ENCODE measurements at places on chromosomes 16 and 17.

- DNase-seq = no peak
Observed at GRCh38 chr17:74179576-74179975, 23.9 kb upstream of the RPL38 start.

GRCh38 chr16:24010440-24011089, 174.8 kb downstream of the PRKCB start:
- no peak for DNase-seq

DNA sequence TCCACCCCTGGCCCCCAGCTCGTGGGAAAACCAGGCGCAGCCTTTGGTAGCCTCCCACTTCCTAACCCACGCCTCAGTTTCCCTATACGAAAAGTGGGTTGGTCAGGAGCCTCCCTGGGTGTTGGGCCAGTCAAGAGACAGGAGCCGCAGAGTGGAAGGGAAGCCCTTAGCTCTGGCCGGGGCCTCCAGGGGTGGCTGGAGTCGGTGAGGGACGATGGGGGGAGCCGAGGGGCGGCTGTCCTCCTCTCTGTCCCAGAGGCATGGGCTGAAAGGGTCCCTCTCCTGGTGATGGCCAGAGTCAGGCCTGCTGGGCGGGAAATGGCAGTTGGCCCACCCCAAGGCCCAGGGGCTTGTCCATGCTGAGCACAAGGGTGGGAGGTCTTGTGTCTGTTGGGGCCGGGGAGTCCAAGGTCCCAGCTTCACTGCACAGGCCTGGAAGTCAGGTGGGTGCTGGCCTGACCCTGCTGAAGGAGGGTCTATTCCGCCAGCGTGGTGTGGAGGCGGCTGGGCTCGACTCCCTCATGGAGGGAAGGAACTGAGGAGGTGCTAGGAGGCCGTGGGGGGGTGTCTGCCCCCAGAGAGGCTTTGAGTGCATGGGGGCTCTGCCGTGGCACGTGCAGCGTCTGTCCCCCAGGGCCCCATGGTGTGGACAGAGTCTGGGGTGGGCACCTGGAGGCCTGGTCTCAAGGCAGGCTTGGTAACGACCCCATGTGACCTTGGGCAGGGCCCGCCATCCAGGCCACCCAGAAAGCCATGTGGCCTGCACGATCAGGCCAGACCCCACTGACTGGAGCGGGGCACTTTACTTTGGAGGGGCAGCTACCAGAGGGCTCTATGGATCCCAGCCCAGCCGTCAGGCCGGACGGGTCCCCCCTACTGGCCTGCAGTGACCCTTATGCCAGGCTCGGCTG, 1.1 kb downstream of the SLC16A3 start:
- no peak for DNase-seq

DNA sequence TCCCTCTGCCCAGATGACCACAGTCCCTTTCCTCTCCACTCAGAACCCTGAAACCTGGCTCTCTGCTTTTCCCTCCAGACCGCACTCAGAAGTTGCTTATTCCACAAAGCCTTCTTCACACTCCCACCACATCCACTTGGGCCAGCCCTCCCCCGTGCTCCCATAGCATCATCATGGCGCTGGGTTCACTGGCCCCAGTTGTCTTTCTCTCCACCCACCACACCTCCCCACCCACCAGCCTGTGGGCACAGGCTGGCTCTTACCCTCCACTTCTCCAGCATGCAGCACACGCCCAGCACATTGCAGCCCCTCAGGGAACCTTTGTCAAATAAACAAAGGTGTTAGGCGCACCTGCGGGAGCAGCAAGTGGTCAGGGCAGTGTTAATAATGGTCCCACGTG, 130.0 kb downstream of the KATNIP start:
- no peak for DNase-seq

- no peak for DNase-seq
Observed at GRCh38 chr16:14043793-14044192, 27.3 kb upstream of the MRTFB start.

GRCh38 chr17:8991514-8992285, 26.2 kb upstream of the PIK3R5 start:
- DNase-seq = no peak

DNA sequence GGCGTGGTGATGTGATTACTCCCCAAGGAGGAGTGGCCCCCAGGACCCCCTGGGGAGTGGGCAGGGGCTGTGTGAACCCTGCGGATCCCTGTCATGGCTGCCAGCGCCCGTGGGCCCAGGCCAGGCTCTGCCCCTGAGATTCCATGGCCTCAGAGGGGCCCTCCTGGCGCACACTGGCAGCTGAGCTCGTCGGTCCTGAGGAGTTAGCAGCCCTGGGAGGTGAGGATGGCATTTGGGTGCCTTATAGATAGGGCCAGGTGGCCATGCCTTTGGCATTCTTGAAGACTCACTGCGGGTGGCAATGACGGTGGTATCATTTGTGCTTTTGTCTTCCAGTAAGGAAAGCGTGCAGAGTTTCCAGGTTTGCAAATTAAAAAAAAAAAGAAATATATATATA, 146.8 kb upstream of the GSE1 start:
- DNase-seq = no peak

DNA sequence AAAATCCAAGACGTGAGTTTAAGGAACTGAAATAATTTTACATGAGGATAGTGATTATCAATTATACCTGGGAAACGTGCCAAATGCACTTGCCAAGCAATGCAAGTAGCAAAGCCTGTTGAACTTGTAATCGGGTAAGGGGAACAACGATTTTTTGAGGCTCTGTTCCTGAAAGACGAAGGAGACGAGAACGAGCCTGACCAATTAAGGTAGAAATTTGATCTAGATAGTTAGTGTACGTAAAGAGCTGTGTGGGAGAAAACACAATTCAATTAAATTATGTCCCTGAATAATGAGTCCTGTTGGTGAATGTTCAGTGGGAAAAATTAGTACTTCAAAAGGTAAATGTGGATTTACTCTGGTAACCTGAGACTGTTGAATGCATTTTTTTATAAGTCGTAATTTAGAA, 17.7 kb upstream of the KCTD5 start:
- no peak for DNase-seq

GRCh38 chr16:23821875-23822688, 13.7 kb upstream of the PRKCB start:
- DNase-seq = no peak

GRCh38 chr17:62665599-62665998, 38.1 kb downstream of the MRC2 start:
- DNase-seq = no peak

GRCh38 chr16:3582276-3583165, 5.3 kb upstream of the NLRC3 start:
- no peak for DNase-seq

- no peak for DNase-seq
Observed at GRCh38 chr17:16474012-16474725, 17.8 kb downstream of the LRRC75A start.

- DNase-seq = no peak
Observed at GRCh38 chr17:8832711-8833352, 33.7 kb upstream of the MFSD6L start.

GRCh38 chr17:16377941-16378341, 3.0 kb upstream of the UBB start:
- no peak for DNase-seq

GRCh38 chr16:72833482-72833881, 214.4 kb downstream of the ZFHX3 start:
- no peak for DNase-seq

GRCh38 chr16:69017036-69017783, 88.2 kb upstream of the HAS3 start:
- no peak for DNase-seq

- no peak for DNase-seq
Observed at GRCh38 chr16:63714876-63715275, 1407.0 kb downstream of the CDH11 start.

GRCh38 chr16:89431158-89431584, 59.2 kb downstream of the ANKRD11 start:
- no peak for DNase-seq

DNA sequence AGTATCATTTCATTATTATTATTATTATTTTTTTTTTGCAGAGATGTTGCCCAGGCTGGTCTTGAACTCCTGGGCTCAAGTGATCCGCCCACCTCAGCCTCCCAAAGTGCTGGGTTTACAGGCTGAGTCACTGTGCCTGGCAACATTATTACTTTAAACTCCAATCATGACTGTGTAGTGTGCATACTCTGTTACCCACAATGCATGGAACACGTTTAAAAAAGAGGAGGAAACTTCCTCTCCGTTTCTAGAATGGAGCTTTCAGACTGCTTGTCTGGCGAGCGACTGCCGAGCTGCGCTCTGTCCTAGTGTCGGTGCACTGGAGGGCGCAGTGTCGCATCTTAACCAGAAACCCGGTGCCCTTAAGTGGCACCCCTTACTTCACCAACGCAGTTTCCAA, 22.1 kb upstream of the FASN start:
- DNase-seq = no peak

DNA sequence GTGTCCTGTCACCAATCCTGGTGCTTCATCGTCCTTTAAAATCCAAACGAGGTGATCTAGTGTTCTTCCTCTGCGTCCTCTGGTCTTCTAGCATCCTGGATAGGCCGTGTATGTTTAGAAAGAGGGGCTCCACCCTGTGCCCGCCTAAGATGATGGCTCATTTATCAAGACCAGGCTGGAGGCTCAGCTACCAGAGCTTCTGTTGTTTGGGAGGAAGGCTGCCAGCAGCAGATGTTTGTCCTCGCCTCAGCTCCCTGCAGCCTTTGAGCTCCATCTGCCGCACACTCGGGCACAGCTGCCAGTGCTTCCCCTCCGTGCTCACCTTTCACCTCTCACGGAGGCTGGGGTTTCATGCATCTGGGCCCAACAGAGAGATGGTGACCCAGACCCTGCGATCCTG, 954.7 kb upstream of the RBFOX1 start:
- no peak for DNase-seq

DNA sequence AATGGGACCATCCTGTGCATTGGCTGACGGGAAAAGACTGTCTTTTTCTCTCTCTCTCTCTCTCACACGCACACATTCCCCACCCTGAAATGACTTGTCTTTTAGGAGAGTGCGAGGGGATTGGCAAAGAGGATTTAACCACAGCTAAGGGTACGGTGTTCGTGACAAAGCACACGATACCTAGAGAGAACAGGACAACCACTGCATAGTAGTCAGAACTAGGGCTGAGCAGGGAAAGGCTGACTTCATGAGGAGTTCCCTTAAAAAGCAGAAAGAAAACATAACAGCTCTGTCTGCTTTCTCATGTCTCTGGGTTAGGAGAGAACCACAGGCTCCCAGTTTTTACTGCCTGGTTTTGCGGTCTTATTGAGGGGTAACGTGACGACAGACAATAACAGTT, 742.8 kb upstream of the SOX9 start:
- no peak for DNase-seq

DNA sequence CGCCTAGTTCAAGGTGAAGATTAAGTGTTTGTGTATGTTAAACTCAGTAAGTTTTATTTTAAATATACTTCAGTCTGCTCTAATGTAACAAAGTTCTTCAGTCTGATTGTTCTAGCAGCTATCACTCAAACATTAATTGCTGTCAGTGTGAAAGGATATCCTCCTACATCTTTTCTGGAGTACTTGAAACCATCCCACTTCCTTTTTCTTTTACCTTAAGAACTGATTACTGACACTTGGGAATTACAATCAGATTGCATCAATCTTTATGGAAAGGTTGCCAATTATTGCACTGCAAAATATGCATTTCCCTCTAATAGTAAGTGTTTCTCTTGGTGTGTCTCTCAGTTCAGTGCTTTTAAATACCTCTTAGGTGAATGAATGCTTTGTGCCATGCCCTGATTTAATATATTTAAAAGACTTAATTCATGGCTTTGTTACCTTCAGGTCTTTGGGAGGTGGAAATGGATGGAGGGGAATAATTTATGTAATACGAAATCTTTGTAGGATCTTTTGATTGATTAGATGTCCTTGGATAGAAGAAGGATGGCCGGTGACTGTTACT, 16.6 kb downstream of the MRTFB start:
- DNase-seq = no peak

DNA sequence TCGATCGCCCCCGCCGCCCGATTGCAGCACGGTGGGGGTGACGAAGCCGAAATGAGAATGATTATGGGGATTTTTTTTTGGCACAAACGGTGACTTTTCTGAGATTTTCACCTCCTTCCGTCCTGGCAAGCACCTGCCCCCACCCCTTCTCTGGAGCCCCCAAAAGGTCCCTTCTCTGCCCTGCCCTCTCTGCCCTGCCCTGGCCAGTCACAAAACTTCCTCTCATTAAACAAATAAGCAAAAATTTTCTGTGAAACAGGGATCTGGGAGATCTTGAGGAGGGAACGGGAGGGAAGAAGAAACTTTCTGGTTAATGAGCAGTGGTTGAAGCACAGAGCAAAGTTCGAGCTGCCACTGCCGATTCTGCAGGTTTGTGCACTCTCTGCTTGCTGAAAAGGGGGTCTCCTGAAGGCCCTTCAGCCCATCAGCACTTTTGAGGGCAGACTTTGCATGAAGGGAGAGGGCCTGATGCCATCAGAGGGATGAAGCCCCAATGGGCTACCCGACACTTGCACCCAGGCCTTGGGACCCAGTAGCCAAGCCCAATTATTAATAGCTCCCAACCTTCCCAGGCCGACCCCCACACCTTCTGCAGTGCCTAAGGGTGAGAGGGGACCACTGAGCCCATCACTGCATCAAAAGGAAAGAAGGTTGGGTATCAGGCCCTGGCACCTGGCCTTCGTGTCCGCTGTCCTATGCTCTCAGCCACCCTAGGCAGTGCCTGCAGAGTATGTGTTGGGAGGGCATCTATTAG, 1.0 kb upstream of the HOXB8 start:
- no peak for DNase-seq

DNA sequence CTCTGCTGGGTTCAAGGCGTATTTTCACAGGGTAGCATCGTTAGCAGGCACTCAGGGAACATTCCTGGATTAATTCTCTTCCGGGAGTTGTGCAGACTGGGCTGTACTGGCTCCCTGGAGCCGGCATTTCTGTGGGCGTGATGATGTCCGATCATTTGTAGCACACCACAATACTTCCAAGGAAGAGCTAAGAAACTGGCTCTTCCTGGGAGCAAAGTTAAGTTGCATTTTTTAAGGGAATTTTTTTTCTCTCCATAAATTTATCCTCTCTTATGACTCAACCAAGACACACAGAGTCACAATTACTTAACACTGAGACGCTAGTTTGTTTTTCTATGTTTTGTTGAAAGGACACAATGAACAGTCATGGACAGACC, 211.6 kb upstream of the FOXF1 start:
- no peak for DNase-seq

GRCh38 chr17:82888583-82889495, 49.0 kb upstream of the ZNF750 start:
- DNase-seq = no peak

DNA sequence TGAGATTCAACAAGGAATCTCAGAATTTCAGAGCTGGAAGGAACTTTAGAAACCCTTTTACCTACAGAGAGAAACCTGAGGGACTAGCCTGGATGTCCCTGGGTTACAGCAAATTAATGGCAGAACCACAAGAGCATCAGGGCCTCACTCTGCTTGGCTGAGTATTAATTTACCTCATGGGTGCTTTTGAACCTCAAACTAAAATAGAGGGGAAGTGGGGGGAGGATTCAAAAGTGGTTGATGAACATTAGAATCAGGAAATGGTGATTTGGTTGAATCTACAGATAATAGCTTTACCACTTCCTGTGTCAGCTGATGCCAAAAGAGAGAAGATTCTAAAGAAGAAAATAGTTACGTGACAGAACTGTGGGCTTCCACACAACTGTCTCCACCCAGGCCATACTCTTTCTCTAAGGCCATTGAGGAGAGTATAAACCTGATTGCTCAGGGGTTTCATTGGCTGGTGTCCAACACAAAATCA, 11.3 kb upstream of the SKAP1 start:
- DNase-seq = no peak

- DNase-seq = no peak
Observed at GRCh38 chr16:66539623-66540469, 10.1 kb downstream of the TK2 start.

All from vagina (tissue), 2 donors.